ENCODE measurements at places on chromosomes 3 and 15.

DNA sequence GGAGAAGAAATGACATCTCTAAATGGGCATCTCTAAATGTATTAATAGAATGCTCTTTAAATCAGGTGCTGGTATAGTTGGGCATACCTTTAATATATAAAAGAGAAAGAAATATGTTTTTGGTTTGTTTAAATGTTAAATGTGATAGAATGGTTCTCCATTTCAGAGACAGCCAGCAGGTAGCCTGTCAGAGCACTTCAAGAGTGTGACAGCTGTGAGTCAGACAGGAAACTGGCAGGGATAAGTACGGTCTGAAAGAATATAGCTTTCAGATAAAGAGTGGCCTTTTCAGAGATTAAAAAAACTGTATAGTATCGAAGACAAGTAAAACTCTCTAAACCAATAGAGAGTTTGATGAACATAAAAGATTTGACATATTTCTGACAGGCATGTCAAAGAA lies 654.1 kb downstream of the IGSF11 start:
- no peak for DNase-seq

DNA sequence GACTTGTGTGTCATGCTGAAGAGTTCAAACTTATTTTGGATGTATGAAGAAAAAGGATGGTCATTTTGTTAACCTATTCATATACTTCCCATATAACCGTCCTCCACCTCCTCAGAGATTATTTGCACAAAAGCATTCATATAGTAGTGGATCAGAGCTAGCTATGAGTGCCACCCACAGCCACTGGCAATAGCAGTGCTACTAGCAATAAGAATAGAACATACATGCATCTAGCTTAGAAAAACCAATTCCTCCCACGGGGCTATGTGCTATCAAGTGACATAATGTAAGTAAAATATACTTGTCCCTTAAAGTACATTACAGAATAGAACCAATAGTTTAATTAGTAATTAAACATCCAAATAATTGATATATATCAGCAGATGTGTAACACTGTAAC lies 10.3 kb upstream of the ZBED2 start:
- DNase-seq = no peak

DNA sequence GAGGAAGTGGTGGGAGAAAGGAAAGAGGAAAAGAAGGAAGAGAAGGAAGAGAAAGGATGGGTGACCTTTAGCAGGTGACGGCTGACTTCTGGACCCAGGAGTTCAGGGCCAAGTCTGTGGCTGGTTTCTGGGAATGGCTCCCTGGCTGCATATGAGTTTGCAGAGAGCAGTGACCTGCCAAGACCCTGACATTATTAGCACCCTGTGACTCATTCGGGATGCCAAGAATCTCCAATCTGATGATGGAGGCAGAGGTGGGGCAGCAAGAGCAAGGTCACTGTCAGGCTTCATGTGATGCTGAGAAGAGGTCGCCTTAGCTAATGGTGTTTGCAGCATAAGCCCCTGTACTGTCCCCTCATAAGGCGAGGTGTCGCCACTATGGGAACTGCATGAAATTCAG lies 42.6 kb downstream of the MYZAP start:
- DNase-seq = no peak

GRCh38 chr3:67809370-67809935 lies 155.0 kb upstream of the SUCLG2 start:
- DNase-seq = no peak

GRCh38 chr3:23994244-23994569 lies 49.1 kb downstream of the NR1D2 start:
- DNase-seq = no peak

DNA sequence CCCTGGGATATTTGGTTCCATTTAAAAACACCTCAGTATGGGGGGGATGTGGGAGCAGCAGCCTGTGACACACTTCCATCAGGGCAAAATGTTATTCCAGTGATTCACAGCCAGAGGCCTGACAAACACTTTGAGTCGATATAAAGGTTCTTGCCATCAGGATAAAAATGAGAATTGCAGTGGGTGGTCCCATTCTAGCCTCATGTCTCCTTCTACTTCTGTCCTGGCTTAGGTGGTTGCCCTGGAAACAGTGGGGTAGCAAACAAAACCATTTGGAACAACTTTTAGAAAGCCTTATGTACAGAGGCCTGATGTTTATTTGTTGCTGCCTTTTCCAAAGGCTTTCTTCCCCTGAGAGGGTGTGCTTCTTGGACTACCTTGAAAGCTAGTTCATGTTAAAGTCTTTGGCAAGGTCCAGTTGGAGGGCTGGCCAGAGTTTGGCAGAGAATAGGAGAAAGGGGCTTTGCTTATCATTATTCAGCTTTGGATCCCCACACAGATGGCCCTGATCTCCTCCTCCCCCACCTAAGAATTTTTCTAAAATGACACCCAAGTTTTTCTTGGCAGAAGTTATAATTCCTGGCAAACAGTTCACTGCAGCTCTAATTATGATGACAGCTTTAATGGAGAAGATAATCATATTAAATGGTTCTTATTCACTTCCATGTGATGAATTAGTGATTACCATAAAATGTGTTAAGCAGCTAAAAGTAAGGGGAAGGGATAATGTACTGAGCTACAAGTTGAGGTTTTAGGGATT lies 84.2 kb upstream of the ZNF280D start:
- DNase-seq = no peak

DNA sequence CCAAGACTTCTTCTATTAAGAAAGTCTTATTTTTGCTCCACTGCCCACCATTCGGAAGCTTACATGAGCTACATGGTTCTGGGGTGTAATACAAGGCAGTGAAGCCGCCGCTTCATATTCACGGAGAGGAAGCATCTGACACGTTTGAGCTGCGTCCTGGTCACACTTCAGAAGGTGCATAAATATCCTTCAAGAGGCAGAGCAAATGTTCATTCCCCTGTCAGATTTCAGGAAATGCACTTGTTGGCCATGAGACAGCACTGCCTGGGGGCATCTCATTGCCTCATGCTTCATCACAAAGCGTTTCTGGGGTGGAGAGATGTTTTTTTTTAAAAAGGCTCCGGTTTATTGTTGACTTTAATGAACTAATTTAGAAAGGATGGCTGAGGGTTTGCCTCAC lies 119.9 kb downstream of the CADPS start:
- DNase-seq = no peak

DNA sequence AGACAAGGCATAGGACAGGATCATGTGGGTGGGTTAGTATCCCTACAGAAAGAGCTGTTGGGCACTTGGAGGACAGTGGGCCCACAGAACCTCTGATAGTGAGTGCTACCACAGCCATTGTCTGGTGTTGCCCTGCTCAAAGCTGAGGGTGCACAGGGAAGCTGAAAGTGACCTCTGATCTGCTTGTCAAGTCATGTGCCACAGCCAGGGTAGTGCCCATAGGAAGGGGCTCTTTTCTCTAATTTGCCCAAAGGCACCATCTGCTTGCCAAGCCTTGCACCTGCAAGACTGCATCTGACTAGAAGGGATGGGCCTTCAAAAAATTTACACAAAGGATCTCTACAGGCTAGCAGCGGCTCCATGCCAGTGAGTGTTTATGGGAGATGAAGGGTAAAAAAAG lies 87.4 kb upstream of the GSK3B start:
- DNase-seq = no peak

GRCh38 chr15:34759347-34759746 lies 4.5 kb upstream of the GJD2 start:
- DNase-seq = no peak

DNA sequence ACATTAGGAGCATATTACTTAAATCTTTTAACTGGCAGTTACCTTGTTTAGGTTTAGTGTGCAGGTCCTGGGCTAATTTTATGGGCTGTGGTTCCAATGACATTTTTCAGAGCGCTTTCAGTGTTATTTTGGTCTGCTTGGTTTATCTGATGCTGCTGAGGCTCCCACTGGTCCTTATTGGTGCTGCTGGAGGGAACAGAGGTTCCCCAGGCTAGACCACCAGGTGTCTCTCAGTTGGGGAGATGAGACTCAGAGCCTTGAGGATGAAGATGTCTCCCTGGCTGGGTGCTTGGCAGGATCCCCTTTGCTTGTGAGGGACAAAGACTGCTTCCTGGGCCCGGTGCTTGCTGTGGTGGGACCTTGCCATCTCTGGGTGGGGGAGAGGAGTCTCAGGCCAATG lies 28.3 kb upstream of the TASOR start:
- DNase-seq = no peak

DNA sequence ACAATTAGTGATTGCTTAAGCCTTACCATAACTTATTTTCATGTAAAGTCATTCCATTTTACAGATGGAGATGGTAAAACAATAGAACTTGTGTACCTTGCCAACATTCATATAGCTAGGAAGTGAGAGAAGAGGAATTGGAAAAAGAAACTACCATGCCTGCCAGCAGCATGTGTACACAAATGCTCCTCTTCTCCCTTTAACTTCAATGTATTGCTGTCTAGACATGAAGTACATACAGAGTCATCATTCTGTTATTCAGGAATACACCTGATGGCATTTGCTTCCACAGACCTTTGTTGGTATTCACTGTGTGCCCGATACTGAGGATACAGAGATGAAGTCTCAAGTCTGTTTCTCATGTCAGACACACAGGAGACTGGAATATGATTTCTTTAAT lies 7.1 kb upstream of the TMEM207 start:
- DNase-seq = no peak

DNA sequence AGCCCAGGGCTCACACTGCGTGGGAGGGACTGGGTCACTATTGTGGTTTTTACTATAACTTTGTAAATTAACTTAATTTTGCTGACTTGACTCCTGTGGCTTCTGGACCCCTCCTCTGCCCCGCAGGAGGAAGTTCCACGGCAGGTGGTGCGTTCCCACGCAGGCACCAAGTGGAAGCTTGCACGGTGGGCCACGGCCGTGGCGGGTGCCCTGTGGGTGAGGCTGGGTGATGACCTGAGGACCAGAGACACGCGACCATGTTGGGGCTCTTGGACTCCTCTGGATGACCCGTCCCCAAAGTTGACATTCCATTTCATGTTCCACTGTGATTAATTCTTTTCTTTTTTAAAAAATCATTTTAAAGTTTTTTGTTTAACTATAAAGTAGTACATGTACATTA lies 89.0 kb downstream of the FBLN2 start:
- DNase-seq = no peak

Data from NCI-H1048 (cell line).